ENCODE measurements at places on chromosomes 11 and 22. TPM values are rescaled to one million over a fixed set of nuclear protein-coding genes. Genes with fewer than 3 reads are reported as not detected.

- DNase-seq = no peak
These were observed 78.7 kb upstream of the DRD2 start for GRCh38 chr11:113553915-113554314.

- DNase-seq = no peak
These were observed 905.6 kb downstream of the DLG2 start for GRCh38 chr11:84721561-84721961.

DNA sequence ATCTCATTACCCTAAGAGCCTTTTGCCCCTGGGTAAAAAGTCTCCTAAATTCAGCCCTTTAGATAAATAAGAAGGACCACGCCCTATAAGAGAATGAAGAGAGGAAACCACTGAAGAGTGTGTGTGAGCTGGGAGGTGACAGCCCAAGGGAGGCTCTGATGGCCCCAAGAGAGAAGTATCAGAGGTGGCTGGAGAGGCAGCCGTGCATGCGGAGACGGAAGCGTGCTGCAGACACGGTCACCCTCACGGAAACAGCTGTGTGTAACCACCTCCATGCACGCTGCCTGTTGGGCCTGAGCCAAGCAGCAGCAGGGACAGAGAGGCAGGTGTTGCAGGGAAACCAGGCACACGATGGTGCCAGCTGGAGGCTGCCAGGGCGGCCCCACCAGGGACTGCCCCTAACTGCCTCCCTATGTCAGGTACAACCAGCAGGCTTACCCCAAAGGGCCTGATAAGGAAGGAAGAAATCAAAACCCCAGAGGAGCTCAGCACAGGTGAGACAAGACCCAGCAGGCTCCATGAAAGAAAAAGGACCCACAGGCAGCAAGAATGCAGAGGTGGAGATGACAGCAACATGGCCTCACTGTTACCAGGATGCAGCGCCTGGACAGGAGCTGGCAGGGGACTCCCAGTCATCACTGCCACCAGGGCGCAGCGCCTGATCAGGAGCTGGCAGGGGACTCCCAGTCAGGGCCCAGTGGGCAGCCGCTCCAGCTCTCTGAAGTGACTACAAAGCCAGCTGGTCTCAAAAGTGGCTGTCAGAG is 7.8 kb downstream of the LARGE2 start:
- peak; percentile 72 for DNase-seq

Gene TMEM45B
- total RNA-seq = 94.3 TPM
